ENCODE measurements at places on chromosomes 12 and 14. TPM values are rescaled to one million over a fixed set of nuclear protein-coding genes. Genes with fewer than 3 reads are reported as not detected.

Gene TAS2R42
- not detected for polyA plus RNA-seq

Gene GNB3
- polyA plus RNA-seq, result 3.7 TPM

Gene SYNE3
- 0.05 TPM for polyA plus RNA-seq

Gene ZC2HC1C
- polyA plus RNA-seq, result 2.7 TPM

Gene BBS10
- polyA plus RNA-seq, result 7.3 TPM

DNA sequence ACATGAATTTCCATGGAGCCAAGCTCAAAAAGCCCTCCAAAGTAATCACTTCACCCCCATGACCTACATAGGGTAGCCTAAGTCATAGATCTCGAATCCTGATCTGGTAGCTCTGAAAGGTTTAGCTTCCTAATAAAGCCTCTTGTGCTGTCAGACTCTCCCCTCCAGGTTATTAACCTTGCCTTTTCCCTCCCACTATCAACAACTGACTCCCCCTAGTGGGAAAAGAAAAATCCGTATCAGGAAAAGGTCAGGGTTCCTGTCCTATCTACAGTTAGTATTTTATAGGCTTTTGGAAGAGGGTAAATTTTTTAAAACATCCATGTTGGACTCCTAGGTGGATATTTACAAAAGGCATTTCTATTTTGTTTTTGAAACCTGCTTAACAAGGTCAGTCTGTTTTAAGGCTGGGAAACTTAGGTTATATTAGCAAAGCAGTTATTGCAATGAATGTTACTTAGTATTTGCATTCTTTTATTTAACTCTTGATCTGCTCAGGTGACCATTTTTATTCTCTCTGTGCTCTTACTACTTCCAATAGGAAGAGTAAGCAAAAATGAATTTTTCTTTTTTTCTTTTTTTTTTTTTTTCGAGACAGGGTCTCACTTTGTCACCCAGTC is 8.0 kb downstream of the YY1 start:
- DNase-seq, result peak; percentile 82

GRCh38 chr14:75909630-75910029 is 72.2 kb downstream of the TGFB3 start:
- no peak for DNase-seq

- peak; percentile 42 for DNase-seq
These were observed 74.4 kb downstream of the DAAM1 start for GRCh38 chr14:59262717-59263454.

DNA sequence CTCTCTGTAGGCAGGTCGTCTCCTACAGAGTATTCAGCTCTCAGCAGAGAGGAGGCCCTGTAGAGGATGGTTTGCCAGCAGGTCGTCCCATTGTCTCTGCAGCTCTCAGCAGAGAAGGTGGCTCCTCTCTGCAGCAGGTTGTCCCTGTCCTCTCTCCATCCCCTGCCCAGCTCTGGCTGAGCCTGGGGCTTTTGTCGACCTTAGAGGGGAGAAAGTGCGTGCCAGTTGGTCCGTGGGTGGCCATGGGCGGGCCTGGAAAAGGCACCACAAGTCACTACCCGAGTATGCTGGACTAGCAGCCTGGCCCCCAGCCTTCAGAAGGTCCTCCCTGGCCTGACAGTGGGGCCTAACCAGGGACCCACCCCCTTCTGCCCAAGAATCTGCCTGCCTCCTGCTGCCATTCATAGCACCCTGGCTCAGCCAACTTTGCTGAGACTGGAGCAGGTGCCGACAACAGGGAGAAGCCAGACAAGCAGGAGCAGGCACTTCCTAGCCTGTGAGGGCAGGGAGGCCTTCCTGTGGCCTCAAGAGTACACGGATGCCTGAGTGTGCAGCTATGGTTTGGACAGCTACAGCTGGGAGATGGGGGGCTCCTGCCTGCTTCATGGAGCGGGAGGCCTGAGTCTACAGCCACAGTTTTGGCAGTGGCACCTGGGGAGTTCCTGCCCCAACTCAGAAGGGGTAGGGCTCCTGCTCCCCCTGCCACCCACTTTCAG is 59.7 kb upstream of the KCNH3 start:
- no peak for DNase-seq

- no peak for DNase-seq
These were observed 35.9 kb downstream of the TRIM9 start for GRCh38 chr14:51059032-51059431.

DNA sequence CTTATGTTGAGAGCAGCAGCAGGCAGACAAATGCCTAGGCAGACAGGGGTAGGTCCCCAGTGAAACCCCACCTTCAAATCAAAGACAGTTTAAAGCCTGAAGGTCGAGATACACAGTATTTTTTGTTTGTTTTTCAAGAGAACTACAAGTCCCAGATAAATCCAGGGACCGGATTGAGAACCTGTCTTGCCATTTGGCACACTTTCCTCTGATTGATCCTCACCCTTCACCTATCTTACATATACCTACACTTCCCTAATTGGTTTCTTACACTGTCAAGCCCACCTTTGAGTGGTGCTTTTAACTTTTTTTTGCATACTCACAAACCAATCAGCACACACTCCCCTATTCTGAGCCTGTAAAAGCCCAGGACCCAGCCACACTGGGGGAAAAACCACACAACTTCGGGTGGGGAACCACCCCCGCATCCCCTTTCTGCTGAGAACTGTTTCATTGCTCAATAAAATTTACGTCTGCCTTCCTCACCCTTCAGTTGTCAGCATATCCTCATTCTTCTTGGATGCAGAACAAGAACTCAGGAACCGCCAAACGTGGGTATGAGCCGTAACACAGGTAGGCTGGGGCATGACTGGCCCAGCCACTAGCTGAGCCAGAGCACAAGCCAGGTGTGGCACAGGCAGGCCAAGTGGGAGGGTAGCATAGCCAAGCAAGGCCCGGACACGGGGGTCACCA is 11.1 kb downstream of the DICER1 start:
- DNase-seq, result no peak

DNA sequence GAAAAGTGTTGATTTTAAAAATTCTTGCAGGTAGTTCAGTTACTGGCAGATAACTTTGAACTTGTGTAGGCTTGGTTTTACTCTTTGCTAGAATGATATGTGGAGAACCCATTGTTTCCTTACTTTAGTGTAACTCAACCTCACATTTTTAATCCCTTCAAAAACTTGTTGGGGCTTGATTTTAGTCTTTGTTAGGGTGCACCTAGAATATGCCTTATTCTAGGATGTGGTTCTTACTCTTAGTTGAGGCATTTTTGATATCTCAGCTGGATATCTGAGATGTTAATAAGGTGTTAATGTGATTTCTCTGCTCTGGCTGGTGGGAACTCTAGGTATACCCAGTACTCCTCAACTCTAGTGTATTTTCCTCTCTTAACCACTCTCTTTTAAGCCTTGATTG is 10.0 kb downstream of the MNAT1 start:
- DNase-seq, result no peak

DNA sequence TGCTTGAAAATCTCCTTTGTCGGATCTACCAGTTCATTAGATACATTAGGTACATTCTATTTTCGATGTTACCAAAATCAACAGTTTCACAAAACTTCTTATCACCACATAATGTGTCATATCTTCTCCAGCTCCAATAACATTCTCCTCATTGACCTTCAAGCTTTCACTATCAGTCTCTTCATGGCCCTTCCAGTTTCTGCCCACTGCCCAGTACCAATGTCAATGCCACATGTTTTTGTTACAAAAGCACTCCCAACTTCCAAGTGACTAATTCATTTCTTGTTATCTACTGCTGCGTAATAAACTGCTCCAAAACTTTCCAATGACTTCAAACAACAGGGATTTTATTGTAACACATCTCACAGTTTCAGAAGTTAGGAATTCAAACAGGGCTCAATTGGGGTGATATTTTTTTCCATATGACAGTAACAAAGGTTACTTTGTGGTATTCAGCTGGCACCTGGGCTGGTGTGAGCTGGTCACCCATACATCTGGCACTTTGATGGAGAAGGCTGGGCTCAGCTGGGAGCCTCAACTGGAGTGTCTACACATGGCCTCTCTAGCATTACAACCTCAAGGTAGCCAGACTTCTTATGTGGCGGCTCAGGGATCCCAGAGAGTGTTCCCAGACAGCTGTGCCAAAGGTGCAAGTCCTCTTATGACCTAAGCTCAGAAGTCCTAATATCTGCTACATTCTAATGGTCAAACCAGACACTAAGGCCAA is 6.1 kb downstream of the OR5AU1 start:
- DNase-seq, result no peak

GRCh38 chr14:52692248-52692962 is 3.0 kb downstream of the ERO1A start:
- DNase-seq, result no peak

DNA sequence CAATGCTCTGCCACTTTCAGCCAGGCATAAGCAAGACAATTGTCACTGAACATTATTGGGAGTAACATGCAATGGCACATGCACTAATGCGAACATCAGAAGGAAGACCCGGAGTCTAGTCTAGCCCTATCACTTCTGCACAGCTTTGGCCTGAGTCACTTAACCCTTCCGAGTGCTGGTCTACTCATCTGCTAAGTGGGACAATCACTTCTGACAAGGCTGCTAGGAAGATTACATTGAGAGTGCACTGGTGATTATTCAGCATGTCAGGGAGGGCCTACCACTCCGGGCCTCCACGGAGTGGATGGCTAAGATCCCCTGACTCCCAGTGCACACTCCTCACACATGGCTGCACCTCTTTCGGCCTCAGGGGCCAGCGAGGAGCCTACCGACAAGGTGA is 240.9 kb downstream of the DPF3 start:
- no peak for DNase-seq

GRCh38 chr14:37343307-37344094 is 145.8 kb downstream of the MIPOL1 start:
- no peak for DNase-seq

DNA sequence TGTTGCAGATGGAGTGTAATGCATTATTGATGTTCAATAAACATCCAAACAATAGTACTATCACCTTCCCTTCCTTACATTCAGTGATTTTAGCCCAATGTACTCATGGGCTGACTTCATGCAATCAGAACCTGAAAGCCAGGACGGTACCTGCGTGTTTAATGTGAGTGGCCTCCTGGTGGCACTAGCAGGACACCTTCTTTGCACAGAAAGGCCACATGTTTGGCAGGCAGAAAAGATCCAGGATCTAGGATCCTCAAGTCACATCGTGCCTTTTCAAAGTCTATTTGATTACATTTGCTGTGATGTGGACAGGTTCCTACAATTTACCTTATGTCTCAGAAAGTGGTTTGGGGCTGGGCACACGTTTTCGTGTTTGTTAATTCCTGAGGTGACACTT is 82.9 kb downstream of the NEDD1 start:
- DNase-seq, result no peak

DNA sequence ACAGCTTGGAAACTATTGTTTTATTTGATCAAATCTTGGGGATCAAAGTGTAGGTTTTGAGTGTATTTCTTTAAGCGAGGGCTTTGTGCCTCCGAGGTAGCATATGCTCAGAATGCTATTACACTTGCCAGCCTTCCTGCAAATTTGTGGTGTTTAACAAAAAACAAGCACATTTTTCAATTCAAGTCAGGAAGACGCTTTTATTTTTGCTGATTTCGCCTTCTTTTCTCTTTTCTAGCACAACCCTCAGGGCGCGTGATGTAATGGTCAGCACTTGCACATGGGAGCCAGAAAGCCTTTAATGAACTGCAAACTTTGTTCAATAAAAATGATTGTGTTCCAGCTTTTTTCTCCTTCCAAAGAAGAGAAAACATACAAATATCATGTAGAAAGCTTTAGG is 466.5 kb downstream of the PRKD1 start:
- no peak for DNase-seq

- no peak for DNase-seq
These were observed 13.2 kb downstream of the SETD3 start for GRCh38 chr14:99467336-99468078.

GRCh38 chr12:55797068-55797467 is 20.5 kb downstream of the SARNP start:
- peak; percentile 65 for DNase-seq

DNA sequence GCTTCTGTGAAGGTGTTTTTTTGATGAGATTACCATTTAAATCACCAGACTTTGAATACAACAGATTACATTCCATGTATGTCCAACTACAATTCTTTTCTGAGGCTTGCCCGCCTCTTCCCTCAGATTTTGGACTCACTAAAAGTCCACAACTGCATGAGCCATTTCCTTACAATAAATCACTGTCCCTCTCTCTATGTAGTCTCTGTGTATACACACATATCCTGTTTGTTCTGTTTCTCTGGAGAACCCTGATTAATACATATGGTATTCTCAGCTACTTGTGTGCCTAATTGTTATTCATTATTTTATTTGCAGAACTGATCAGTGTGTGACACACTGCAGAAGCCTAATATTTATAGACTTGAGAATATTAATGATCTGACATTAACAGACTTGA is 2.4 kb upstream of the MIPOL1 start:
- DNase-seq, result no peak

DNA sequence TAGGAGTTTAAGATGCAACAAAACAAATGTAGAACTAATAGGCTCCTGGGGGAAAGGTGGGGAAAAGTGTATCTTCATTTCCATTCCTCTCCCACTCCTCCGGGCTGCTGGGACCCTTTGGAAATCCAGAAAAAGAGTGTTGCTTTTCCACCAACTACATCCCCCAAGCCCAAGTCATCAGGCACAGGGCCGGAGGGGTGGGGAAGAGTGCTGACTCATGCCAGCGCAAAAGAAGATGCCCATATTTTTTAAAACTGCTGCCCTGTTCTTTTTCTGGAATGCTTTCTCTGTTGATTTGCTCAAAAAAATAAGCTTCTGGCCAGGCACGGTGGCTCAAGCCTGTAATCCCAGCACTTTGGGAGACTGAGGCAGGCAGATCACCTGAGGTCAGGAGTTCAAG is 70.9 kb downstream of the TBK1 start:
- DNase-seq, result no peak

GRCh38 chr12:68261896-68262295 is 8.5 kb upstream of the IL22 start:
- DNase-seq, result no peak

- DNase-seq, result no peak
These were observed 42.1 kb downstream of the CCDC85C start for GRCh38 chr14:99561864-99562263.

- DNase-seq, result peak; percentile 38
These were observed 229.1 kb downstream of the KCNC2 start for GRCh38 chr12:74980510-74980909.

DNA sequence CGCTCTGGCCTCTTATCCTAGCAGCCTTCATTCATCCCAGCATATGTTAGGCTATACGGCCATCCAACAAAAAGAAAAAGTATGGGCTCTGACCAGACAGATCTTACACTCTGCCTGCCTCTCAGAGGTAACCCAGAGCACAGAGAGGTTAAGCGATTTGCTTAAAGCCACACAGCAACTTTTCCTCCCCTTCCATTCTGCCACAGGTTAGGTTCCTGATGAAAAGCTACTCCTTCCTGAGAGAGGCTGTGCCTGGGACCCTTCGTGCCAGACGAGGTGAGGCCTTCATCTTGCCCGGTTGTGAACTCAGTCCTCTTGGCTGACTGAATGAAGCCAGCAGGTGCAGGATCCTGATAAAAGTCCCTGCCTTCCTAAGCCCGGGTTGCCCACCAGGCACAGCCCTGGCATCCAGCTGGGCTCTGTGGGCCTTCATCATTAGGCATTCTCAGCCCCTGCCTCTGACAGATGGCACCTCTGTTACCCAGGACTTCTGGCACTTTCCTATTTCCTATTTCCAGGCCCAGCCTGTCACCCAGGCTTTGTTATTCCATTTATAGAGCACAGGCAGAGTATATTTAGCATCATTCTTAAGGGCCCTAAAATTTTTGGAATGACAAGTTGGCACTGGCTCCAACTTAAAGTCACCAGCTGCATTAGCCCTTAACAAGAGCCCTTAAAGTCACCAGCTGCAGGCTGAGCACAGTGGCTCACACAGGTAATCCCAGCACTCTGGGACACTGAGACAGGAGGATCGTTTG is 12.8 kb downstream of the SOAT2 start:
- DNase-seq, result no peak
